ENCODE measurements at places on chromosomes 4 and X. TPM values are rescaled to one million over a fixed set of nuclear protein-coding genes. Genes with fewer than 3 reads are reported as not detected.

- no peak for DNase-seq
Measured at GRCh38 chr4:14906805-14907204, 95.5 kb upstream of the CPEB2 start.

The APELA gene
- not detected for total RNA-seq

The VSIG1 gene
- total RNA-seq: 0.36 TPM

The SGMS2 gene
- 77.2 TPM for total RNA-seq

GRCh38 chr4:140426610-140427105, 790 bp downstream of the CLGN start:
- DNase-seq: no peak

DNA sequence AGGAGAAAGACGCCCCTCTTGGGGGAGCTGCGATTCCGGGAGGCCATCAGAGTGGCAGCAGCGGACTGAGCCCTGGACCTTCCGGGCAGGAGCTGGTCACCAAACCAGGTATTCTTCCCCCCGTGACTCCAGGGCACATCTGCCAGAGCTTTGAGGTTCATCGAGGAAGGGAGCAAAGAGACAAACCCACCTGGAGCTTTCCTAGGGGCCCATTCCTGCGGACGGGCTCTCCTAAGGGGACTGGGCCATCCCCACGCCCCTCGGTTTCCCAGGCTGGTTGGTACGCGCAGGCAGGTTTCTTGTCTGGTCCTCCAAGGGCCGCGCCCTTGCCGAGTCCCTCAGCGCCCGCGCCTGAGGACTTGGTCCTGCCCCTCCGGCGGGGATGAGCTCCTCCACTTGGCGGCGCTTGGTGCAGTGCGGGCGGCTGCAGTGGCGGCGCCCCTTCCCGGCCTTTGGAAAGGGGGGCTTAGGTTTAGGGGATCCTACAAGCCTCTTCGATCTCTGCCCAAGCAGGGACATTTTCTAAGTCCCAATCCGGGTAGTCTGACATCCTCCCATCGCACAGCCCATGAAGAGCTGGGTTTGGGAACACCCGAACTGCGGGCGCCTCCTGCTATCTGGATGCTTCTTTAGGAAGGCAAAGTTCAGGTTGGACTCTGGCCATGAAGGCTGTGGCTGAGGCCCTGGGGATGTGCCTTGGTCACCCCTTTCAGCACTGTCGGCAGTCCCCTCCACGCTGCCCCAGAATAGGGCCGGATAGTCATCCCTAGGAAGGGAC, 538 bp downstream of the STBD1 start:
- DNase-seq: no peak

DNA sequence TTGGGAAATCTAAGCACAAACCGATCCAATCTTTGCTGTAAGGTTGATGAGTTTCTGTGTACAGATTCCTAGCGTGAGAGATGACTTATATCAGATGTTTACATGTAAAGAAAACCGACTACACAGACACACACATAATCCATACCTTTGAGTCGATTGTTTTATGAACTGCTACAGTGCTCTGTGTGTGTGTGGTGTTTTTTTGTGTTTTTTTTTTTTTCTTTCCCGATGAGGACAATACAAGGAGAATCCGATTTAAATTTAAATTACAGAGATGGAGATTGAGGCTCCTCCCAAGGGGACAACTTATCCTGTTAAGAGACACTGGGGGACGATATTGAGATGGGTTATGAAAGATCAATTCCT, 461 bp upstream of the SLC9A6 start:
- no peak for DNase-seq

DNA sequence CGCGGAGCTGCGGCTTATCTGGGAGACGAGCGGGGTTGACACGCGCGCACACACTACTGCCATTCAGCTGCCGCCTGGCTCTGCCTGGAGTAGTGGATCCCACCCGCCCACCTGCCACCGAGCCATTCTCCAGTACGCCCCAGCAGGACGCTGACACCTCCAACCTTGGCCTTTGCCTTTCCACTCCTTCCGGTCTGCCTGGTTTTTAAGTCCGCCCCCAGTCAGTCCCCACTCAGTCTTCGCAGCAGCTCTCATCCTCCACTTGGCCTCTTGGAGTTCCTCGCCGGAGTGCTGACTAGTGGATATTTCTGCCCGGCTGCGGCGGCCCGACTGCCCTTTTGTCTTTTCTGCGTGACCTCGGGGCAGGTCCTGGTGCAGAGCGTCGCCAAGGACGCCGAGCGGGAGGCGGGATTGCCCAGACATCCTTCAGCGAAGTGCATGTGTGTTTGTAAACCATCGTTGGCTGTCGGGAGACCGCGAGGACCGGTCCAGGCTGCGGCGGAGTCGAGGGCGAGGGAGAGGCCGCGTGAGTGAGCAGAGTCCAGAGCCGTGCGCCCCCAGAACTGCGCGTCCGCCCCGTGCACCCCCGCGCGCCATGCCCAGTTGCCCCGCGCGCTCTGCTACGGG, 1.1 kb downstream of the SLIT2 start:
- no peak for DNase-seq
